ENCODE measurements at places on chromosomes 11 and 22.

- DNase-seq = no peak
These were observed 35.6 kb downstream of the TBX1 start for GRCh38 chr22:19796160-19796559.

GRCh38 chr11:61752117-61752924 is at the start of gene MYRF:
Gene MYRF (plus strand): TSS chr11:61752636. CDS start chr11:61752745, 109 bp downstream.
- peak; percentile 84 for DNase-seq

- peak; percentile 96 for DNase-seq
These were observed 7.3 kb downstream of the CD6 start for GRCh38 chr11:60978546-60979380.

DNA sequence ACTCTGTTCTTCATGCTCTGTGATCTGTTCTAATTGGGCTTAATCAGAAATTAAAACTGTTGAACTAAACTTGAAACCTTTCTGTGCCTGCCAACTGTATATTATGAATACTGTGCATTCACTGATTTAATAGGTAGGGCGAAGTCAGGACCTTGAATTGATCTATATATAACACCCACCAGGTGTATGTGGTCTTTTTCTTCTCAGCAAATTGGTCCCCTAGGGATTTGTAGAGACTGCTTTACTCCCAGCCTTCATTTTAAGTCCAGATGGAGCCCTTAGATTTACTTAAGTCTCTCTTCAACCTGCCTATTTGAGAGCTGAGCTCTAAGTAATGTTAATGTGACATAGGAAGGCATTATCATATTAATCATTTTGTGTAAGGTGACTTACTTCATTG is 257.5 kb downstream of the TMEM135 start:
- no peak for DNase-seq

DNA sequence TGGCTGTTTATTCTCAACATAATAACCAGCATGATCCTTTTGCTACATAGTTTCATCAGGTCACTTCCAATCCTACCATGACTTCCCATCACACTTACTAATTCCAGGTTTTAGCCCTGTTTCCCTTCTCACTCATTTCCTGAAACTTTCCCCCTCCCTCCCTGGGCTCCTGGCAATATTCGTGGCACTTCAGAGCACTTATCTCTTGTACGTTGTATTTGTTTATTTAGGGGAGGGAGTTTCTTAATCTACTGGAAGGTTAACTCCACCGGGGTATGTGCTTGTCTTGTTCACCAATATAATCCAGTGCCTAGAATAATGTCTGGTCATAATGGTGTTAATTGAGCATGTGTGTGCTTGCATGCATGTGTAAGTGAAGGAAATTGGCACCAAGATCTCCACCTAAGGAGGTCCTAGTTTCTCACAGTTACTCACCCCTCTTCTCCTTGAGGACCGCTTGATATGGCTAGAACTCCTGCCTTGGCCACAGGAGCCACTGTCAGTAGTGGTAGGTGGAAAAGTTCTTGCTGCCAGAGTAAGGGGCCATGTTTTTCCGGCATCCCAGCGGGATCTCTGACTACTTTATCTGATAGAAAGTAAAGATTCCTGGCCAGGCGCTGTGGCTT is 11.7 kb downstream of the EIF3L start:
- no peak for DNase-seq

DNA sequence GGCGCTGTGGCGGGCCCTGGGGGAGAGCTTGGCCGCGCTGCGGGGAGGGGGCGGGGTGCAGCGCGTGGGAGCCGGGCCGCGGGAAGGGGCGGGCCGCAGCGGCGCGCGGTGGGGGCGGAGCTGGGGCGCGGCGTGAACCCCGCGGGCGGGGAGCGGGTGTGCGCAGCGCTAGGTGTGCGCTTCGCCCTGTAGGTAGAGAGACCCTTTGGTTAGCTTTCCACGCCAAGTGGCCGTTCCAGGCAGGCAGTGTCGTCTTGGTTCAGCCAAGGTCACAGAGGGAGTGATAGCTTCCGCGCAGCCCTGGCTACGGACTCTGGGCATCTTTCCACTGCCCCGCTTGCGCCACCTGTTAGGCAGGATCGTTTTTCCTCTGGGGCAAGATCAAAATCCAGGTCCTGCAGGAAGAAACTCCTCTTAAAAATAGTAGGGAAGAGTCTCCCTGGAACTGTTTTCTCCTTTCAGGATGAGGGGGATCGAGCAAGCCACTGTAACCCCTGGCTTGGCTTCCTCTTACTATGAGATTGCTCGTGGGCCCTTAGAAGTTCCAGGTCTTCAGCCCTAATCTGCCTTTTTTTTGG is 434 bp downstream of the BANF1 start:
- DNase-seq = no peak

DNA sequence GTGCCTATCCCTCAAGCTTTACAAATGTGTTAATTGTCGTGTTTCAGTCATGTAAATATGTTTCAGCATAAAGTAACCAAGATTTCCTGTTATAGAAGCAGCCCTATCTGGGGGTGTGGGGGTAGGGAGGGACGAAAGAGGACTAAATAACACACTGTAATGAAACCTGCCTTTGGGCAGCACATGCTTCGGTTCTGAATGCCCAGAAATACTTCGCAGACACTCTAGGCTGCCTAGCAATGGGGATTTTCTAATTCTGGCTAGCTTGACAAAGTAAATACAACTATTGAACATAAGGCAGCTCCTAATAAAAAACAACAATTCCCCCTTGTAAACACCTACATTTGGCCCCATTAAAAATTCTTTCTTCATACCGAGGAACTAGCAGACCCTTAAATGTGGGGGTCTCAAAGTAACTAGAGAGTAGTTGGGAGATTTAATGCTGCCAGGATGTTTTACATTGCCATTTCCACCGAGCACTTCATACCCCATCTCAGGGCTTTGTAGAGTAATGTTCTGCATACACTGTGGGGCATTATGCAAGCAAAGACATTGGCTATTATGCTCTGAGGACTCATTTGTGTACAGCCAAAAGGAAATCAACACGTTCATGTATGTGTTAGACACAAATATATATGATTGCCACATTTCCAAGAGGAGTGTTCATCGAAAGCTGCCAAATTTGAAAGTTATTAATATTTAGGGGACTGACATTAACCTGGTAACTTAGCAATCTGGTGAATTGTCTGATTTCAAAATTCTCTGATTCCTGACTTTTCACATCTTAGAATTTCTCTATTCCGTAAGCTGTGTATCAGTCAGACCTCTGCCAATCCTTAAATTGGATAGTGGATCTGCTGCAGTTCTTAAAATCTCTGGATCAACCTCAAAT is 42.1 kb downstream of the PAX6 start:
- DNase-seq = no peak

- DNase-seq = peak; percentile 90
These were observed 8.1 kb downstream of the CSF2RB start for GRCh38 chr22:36921309-36922104.

GRCh38 chr11:115164774-115165173 is 339.4 kb downstream of the CADM1 start:
- no peak for DNase-seq

GRCh38 chr22:47600281-47600680 is 837.8 kb downstream of the TBC1D22A start:
- no peak for DNase-seq

GRCh38 chr11:3123761-3124733 is 41.1 kb downstream of the OSBPL5 start:
- DNase-seq = peak; percentile 88

DNA sequence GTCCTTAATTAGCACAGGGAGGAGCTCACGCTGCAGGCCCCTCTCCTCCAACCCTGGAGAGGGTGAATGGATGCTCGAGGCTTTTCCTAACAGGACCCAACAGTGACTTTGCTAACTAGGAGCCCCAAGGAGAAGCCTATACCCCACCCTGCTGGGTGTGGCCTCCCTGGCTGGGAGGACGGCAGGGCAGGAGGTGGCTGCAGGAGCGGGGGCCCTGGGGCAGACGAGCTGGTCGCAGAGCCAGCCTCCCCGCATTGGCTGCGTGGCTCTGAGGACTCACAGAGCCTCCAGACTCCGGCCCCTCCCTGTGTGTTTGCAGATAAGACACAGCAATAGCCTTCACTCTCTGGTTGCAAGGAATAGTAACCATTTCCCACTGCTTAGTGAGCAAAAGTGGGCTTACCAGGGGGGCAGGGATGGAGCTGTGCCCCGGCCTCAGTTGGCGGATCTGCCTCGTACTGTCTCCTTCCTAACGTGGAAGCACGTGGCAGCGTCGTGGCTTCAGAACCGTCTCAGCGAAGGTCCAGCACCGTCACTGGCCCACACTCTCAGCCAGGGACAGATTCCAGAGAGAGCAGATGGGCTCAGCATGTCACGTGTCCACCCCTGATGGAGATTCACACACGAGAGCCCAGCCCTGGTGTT is 1087.5 kb downstream of the BRD1 start:
- DNase-seq = no peak

GRCh38 chr11:45518833-45519535 is 146.4 kb downstream of the CHST1 start:
- DNase-seq = peak; percentile 61

DNA sequence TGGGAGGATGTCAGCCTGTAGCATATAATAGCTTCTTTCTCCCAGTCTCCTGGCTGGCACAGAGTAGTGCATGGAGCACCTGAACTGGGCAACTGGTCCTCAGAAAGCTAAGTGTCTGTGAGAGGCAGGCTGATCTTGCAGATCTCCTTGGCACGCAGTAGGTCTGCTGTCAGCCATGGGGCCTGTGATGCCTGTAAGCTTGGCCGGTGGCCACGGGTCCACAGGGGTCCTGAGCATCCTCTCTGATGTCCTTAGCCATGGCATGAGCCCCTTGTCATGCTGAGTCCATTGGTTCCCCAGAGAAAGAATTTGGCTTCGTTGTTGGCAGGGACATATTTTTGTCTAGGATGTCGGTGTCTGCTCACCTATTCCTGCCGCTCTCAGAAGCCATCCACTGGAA is 25.0 kb downstream of the AMPD3 start:
- no peak for DNase-seq

DNA sequence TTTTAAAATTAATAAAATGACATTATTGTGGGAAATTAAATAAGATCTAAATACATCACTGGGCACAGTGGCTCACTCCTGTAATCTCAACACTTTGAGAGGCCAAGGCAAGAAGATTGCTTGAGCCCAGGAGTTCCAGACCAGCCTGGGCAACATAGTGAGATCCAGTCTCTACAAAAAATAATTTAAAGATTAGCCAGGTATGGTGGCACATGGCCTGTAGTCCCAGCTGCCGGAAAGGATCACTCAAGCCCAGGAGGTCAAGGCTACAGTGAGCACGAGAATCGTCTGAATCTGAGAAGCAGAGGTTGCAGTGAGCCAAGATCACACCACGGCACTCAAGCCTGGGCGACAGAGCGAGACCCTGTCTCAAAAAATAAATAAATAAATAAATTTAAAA is 15.9 kb upstream of the CARD10 start:
- DNase-seq = no peak

- DNase-seq = no peak
These were observed 163.6 kb downstream of the ST3GAL4 start for GRCh38 chr11:126518972-126519690.

DNA sequence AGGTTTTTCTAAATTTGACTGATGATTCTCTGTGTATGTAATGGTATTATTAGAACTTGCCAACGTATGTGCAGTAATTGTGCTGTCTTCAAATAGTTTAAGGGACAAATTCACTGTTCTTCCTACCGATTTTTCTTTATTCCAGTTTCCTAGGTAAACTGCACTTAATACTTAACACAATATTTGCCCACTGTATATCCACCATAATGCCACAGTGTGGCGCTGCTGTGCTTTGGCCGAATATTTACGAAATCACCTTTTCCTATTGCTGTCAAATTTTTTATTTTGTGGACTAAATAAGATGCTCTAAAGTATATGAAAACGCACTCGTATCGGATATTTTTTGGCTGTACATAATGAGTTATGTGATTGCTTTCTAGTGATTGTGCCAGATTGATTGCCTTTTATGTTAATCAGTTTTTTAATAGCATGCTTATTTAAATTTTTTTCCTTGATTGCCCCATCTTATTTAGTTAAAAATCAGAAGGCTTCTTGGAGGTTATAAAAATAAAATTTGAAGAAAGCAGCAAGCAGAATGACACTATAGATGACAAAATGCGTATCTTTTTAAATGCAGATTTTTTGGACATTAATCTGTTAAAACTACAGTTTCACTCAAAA is 10.5 kb downstream of the AASDHPPT start:
- peak; percentile 62 for DNase-seq

DNA sequence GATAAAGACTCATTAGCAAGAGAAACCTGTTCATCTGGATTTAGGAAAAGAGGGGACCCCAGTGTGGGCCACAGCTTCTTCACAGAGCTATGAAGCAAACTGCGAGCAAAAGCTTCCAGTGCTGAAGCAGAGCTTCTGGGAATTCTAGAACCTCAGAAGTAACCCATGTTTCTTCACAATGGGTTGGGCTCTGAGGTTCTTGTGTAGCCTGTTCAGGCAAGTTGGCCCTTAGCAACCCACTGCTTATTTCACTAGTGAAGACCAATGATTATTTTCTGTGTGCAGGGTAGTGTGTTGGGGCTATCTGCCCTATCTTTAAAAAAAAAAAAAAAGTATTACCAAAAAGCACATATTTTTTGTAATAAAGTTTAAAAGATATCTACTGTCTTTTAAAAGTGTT is at the start of gene ACRV1:
TSS of gene ACRV1 (minus strand) at position 101 of the 400 bp plus-strand sequence. CDS start at position 34, 67 bp downstream.
- no peak for DNase-seq

DNA sequence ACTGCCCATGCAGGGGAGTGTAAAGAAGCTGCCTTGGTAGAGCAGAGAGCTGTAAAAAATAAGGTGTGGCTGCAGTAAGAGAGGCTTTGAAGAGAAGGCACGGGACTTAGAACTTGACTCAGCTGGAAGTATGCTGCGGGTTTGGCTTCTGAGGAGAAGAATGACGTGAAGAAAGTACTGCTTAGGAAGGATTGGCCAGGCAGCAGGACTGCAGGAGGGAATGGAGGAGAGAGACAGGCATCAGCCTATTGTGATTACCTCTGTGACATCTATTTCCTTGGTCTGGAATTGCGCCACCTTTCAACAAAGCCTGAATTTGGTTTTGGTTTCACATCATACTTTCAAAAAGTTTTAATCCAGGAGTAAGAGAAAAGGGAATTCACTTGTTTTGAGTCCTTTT is 22.5 kb downstream of the PRRG4 start:
- peak; percentile 28 for DNase-seq

DNA sequence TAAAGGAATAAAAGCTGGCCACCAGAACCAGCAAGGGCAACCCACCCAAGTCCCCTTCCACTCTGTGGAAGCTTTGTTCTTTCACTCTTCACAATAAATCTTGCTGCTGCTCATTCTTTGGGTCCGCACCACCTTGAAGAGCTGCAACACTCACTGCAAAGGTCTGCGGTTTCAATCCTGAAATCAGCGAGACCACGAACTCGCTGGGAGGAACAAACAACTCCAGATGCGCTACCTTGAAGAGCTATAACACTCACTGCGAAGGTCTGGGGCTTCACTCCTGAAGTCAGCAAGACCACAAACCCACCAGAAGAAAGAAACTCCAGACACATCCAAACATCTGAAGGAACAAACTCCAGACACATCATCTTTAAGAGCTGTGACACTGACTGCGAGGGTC is 365.2 kb upstream of the LUZP2 start:
- no peak for DNase-seq

DNA sequence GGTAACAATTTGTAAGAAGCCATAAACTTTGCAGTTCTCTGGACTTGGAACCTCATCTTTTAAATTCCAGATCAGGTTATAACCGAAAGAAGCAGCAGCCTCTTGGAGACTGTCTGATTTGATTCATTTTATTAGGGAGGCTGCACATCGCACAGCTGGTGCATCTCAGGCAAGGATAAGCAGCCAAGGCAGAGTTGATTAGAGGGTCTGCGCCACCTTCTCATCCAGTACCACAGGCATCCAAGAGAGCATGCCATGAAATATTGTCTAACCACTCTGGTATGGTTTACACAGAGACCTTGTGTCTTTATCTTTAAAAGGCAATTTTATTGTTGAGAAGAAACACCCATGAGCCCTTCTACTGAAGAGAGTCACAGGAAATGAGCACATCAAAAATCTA is 16.2 kb upstream of the CWF19L2 start:
- DNase-seq = no peak

All from suppressor macrophage (primary cell).